ENCODE measurements at places on chromosomes 13 and 19.

GRCh38 chr19:46963093-46963734 is 56.4 kb upstream of the NPAS1 start:
- no peak for DNase-seq

DNA sequence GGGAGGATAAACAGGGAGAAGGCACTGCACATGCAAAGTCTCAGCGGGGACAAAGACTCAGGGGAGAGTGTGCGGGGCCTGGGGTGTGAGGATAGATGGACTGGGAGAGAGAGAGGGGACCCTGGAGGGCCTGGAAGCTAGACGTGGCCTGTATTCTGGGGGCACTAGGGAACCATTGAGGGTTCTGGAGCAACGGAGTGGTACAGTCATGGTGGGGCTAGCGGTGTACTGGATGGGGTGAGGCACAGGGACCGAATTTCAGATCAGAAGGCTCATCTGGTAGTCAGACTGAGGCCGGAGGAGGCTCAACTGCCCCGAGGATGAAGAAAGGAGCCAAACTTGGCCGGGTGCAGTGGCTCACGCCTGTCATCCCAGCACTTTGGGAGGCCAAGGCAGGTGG is 8.0 kb upstream of the SBNO2 start:
- no peak for DNase-seq

DNA sequence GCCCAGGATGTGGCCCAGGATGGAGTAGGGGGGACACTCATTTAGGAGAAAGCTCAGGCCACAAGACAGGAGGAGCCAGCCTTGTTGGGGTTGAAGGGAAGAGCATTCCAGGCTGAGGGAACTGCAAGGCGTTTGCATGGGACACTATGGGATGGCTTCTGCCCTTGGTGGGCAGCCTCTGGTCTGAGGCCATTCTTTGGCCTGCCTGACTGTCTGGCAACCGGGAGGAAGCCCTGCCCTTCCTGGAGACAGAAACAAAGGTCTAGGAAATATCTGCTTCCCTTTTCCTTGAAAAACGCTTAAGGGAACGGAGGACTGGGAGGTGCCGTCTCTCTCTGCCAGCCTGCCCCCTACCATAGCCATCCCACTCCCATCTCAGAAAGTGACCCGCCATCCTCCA is 2.8 kb upstream of the ICAM1 start:
- no peak for DNase-seq

GRCh38 chr19:11989112-11989456 is 24.2 kb downstream of the ZNF763 start:
- DNase-seq: no peak

DNA sequence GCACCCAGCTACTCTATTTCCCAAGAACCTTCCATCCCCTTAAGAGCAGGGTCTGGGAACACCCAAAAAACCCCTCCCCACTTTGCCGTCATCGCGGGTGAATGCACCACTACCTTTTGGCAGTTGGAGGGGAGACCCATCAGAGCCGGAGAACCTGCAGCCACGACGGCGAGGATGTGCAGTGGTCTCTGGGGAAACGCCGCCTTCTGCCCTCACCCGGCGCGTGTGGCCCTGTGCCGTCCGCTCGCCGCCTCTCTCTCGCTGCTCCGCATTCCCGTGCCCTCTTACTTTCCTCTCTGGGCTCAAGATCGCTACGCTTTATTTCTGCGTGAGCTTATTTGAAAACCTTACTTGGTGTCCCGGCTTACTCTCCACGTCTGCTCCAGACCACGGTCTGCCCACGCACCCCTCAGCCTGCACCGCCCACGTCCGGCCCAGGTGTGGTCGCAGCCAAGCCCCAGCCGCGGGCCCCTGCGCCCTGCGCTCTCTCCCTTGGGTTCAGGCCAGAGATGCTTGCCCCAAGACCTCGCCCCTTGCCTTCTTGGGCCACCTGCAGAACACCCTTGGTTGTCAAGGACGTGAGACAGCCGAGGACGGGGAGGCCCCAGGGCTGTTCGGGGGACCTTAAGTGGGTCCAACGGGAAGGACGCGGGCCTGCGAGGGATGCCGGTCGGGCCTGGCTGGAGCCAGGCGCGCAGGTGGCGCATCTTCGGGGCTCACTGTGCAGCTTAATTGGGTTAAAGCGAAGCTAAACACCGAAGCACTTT is 2.0 kb upstream of the MAB21L1 start:
- DNase-seq: no peak

- DNase-seq: no peak
Measured at GRCh38 chr19:1298235-1298634, 12.6 kb downstream of the EFNA2 start.

- no peak for DNase-seq
Measured at GRCh38 chr19:342801-343421, 1.7 kb downstream of the MIER2 start.

DNA sequence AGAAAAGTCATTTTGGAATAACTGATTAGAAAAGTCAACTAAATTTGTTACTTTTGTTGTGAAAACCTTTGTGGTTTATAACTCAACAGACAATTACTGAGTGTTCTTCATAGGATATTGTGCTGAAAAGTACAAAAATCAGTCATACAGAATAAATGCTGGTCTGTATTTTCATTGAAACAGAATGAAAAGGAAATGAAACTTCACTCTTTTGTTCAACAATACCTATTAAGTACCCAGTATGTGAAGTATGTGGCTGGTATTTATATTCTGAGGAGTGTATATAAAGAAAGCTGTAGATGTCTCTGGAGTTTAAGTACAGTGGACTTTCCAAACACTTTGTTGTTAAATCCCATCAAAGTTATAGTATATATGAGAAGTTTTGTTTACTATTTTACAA is 828.4 kb upstream of the ATXN8OS start:
- no peak for DNase-seq

DNA sequence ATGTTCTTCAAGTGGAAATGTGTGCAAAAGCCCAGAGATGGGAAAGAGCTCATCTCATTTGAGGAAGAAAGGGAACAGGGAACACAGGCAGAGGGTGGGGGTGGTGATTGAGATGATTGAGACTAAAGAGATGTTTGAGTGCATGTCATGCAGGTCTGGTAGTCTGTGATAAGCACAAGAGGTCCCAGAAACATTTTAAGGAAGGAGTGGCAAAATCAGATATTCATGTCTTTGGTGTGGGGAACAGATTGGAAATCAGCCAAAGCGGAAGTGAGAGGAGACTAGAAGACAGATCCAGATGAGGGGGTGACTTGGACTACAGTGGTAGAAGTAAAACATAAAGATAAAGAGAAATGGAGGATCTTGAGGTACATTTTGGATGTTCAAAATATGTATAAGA is 39.4 kb upstream of the DACH1 start:
- no peak for DNase-seq

DNA sequence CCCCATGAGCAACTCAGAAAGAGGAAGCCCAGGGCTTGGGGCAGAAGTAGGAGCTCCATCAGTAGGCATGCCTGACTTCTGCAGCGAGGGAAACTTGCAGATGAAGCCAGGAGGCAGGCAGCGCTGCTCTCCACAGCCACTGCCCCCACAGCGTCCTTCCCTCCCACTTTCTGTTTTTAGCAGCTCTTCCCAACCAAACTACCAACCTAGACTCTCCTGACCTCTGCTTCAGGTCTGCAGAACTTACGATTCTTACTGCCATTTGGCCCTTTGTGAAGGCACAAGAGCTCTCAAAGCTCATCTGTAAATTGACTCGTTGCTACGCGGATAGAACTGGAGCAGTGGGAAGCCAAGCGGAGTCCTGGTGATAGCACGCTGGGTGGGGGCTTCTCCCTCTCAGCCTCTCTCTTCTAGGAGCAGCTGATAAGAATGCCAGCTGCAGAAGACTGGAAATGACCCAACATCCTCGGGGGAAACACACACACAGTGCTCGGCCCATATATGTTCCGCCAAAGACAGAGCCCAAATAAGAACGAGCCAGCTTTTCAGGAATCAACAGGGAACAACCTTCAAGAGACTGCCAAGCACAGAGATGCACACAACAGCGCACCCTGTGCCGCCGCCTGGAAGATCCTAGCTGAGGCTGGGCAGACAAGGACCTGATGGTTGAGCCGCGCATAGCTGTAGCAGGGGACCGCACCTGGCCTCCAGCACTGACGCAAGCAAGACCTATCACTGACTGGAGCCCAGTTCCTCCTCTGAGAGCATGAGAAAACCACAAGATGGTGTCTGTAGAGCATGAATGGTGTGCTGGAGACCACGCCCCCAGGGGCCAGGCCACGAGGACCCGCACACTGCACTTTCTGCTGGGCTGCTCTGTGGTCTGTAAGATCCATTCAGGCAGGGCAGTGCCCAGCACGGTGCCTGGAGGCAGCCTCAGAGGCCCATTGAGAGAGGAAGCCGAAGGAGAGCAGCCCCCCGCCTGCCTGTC is 15.9 kb upstream of the SLC35E1 start:
- peak; percentile 40 for DNase-seq

DNA sequence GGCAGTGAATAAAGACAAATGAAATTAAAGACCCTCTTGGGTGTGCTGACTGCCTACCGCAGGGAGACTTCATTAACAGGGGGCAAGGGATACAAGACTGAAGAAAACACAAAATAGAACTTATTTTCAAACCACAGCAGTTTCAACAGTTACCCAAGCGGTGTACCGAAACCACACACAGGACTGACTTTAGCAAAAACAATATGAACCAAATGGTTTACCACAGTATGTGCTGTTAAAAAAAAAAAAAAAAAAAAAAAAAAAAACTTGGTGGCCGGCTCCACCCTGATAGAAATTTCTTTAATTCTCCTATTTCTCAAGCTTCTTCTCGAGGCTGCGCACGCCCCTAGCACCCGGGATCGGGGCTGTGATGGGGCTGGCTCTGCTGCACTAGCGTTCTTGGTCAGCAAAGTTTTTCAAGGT is 42.6 kb downstream of the KLF2 start:
- no peak for DNase-seq

- no peak for DNase-seq
Measured at GRCh38 chr19:49879243-49879963, 1.9 kb downstream of the TBC1D17 start.

GRCh38 chr19:14432791-14433553 is at the start of gene PKN1:
Gene PKN1 (plus strand): TSS chr19:14433306. CDS start chr19:14433522, 216 bp downstream.
- no peak for DNase-seq

- DNase-seq: no peak
Measured at GRCh38 chr19:50513746-50514345, at the start of gene ASPDH. Gene ASPDH (minus strand): TSS chr19:50513913. CDS start chr19:50513823, 90 bp downstream.

DNA sequence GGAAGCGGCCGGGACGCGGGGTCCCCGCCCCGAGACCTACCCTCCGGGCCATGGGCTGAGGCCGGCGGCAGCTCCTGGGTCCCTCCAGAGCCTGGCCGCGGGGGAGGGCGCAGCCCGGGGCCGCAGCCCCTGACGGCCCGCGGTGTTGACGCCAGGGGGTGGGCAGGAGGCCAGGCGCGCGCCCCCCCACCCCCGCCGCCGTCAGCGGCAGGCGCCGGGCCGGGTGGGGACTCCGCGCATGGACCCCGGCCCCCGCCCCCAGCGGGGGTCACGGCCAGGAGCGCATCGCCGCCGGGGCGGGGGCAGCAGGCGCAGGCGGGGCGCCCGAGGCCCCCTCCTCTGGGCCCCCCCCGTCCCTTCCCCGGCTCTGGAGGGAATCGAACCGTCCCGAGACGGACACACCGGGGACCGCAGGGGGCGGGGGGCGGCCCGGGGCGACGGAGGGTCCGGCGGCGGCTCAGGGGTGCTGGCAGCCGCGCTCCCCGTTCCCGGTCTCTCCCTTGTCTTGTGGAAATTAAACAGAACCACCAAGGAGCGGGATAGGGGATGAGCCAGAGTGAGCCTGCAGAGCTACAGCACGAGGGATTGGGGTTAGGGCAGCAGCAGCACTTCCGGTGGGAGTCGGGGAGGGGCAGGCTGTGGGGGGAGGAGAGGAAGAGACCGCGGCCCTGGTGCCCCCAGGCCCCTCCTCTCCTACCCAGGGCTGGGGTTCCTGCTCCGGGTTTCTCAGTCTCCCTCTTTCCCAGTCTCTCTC is at the start of gene MEIS3:
Gene MEIS3 (minus strand): TSS at position 498 of the 754 bp plus-strand sequence. CDS start 446 bp downstream, at position 52.
- DNase-seq: no peak

DNA sequence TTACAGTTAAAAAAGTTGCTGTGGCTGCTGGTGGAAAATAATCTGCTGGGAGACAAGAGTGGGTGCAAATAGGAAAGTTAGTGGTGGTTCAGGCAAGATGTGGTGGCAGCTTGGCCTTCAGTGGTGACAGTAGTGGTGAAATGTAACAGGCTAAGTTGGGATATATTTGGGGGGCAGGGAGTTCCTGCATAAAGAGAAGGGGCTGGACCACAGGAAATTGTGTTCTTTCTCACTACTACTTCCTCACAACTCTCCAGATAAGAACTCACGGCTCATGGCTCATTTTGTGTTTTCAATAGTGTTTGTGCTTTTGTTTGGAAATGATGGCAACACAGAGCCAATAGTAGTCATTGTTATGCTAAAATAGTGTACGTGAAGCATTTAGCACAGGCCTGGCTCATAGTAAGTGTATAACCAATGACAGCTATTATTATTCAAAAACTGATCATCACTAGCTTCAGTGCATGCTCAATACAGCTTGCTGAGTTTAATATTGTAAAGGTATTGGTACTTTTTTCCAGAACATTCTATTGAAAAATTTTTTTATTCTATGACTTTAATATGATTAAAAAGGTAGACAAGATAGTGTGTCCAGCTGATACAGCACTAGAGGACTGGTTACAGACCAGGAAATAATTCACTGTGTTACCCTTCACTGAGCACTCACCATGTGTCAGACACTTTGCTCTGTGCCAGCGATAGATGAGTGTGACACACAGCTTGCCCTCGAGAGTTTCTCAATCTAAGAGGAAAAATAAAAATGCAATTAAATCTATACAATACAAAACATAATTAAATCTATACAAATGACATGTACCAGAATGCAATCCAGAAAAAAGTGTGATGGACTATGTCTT is 209.8 kb downstream of the POU4F1 start:
- DNase-seq: no peak

- no peak for DNase-seq
Measured at GRCh38 chr19:16019691-16020448, 56.4 kb upstream of the TPM4 start.

DNA sequence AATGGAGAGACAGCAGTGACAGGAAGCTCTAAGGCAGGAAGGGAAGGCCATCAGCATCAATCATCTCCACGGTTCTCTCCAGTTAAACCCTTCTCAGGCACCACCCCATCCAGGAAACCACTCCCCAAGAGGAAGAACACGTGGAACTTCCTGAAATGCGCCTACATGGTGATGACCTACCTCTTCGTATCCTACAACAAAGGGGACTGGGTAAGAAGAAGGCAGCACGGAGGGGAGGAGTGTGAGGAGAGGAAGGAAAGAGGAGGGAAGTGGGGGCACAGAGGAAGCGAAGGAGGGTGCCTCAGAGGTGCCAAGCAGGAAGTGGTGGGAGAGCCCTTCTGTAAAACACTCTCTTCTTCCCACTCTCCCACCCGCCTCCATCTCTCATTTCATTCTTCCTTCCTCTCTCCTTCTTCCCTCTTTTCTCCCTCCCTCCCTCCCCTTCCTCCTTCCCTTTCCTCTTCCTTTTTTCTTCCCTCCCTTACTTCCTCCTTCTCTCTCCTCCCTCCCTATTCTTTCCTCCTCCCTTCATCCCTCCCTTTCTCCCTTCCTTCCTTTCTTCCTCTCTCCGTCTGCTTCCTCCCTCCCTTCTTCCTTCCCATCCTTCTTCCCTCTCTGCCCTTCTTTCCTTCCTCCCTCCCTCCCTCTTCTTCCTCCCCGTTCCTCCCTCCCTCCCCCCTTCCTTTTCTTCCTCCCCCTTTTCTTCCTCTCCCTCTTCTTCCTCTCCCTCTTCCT is 12.6 kb downstream of the ZSCAN5A start:
- DNase-seq: no peak

GRCh38 chr13:97231118-97231828 is 9.1 kb downstream of the MBNL2 start:
- no peak for DNase-seq

GRCh38 chr13:102441085-102441484 is 39.2 kb upstream of the FGF14 start:
- no peak for DNase-seq

- DNase-seq: no peak
Measured at GRCh38 chr13:33349288-33349985, 63.9 kb upstream of the STARD13 start.

- no peak for DNase-seq
Measured at GRCh38 chr13:37617173-37617572, 18.6 kb upstream of the POSTN start.

Measured in activated CD4-positive, alpha-beta T cell treated with anti-CD3 and anti-CD28 coated beads, Interleukin-2, amount 50 U/mL, for 4 hours (primary cell).